ENCODE measurements at places on chromosomes 5 and 9.
A peak's percentile ranks its signal among the peaks of the same experiment; 100 is the strongest.

GRCh38 chr5:41196197-41196596 is 17.1 kb downstream of the C6 start:
- no peak for DNase-seq

GRCh38 chr5:172283020-172283861 is at the start of gene UBTD2:
Gene UBTD2 (minus strand): TSS chr5:172283764. CDS start chr5:172283665, 99 bp downstream.
- DNase-seq: peak; percentile 48

DNA sequence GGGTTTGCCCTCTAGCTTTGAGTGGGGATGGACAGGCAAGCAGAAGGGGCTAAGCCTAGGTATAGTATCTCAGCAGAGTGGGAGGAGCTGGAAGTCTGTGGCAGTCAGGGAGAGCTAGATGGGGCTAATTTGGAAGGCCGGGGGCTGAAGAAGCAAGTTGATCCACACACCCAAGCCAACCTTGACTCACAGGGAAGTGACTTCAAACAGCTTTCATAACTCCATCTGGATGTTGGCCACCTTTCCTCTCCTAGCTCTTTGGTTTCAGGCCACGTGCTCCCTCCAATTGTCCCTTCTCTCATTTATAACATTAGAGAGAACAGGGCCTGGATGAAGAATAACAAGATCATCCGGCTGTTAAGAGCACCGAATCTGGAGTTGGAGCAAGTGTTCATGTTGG is 36.8 kb downstream of the EGR1 start:
- no peak for DNase-seq

GRCh38 chr5:54090495-54091120 is 219.8 kb downstream of the ARL15 start:
- no peak for DNase-seq

DNA sequence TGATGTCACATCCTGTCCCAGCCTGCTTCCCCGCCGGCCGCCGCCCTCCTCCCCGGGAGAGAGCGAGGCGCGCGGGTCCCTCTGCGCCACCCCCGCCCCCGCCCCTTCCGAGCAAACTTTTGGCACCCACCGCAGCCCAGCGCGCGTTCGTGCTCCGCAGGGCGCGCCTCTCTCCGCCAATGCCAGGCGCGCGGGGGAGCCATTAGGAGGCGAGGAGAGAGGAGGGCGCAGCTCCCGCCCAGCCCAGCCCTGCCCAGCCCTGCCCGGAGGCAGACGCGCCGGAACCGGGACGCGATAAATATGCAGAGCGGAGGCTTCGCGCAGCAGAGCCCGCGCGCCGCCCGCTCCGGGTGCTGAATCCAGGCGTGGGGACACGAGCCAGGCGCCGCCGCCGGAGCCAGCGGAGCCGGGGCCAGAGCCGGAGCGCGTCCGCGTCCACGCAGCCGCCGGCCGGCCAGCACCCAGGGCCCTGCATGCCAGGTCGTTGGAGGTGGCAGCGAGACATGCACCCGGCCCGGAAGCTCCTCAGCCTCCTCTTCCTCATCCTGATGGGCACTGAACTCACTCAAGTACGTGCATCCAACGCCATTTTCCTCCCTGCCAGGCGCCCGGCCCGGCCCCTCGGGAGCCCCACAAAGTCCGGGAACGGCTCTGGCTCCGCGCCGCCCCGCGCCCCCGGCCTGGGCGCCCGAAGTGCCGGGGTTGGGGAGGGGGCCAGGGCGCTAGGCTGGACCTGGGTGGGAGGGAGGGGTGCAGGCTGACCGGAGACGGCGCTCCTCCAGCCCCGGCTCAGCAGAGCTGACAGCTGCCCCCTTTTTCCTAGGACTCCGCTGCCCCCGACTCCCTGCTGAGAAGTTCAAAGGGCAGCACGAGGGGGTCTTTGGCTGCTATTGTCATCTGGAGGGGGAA is 12.0 kb upstream of the OLFM1 start:
- peak; percentile 70 for DNase-seq

GRCh38 chr9:114078021-114078780 is at the start of gene AMBP:
Gene AMBP (minus strand): TSS chr9:114078300. CDS start chr9:114078209, 91 bp downstream.
- DNase-seq: peak; percentile 16

DNA sequence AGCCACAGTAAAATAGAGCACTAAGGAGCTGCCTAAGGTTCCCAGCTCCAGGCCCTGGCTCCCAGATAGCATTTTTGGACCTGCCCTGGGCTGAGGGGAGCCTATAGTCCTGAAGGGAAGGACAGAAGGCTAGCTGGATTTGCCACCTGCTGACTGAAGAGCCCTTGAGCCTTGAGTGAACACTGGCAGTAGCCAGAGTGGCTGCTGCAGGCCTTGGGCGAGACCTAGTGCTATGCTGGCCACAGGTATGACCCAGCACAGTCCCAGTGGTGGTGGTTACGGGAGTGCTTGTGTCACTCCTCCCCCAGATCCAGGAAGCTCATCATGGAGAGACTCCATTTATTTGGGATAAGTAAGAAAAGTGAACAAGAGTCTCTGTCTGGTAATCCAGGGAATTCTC is 10.3 kb upstream of the STX17 start:
- DNase-seq: no peak

DNA sequence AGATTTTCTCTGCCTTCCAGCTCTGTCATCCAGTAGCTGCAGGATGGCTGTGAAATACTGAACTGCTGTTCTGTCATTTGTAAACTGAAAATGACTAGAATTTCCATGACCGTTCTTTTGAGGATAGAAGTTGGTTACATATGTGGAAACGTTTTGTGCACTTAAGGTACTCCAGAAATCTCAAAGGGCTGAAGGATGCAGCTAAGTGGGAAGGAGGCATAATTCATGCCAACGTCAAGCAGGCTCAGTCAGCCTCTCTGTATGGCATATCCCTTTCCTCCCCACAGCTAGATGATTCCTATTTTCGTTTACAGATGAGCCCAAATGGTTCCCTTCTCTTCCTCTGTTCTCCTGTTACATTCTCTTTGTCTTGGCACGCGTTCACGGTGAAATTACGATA is 257.6 kb downstream of the FBXL7 start:
- DNase-seq: peak; percentile 7

DNA sequence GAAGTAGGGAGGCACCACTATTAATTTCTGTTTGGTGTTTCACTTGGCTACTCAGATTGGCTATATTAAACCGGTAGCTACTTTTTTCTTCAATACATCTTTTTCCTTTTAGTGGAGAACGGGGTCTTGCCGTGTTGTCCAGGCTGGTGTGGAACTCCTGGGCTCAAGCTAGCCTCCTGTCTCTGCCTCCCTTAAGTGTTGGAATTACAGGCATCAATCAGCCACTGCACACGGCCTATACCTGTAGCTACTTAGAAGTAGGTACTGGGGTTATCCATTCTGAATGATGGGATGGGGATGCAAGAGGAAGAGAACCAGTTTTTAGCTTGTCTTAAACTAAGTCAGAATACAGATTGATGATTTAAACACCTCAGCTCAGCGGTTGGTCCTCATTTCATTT is 1.7 kb downstream of the UBE2D2 start:
- no peak for DNase-seq

DNA sequence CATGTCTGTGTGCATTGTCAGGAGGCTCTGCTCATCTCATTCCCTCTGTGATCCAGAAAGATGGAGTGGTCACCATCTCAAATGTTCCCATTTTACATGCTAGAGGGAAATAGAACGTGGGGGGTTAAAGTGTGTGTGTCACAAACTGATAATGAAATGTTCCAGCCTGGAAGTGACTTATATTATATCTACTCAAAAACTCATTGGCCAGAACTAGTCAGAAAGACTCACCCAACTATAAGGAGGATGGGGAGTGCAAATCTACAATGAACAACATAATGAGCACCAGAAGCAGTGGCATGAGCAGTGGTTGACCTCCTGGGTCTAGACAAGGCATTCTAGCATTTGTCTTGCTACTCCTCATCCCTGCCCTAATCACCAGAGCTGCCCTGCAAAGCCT is 81.0 kb downstream of the HTR4 start:
- DNase-seq: no peak

DNA sequence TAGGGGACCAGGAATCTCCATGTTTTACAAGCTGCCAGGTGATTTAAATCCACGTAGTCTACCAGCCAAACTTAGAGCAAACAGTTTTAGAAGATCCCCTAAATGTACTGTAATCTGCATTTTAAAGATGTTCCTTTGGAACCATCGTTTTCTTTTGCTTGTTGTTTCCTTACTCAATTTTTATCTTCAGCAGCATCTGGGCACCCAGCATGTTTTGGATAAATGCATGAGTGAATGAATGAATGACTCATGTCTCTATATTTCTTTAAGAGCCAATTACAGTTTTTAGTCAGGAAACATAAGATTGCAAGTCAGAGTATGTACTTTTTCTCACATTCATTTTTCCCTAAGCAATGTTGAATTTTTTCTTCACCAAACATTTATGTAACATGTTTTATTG is 123.0 kb downstream of the HACD4 start:
- DNase-seq: no peak

DNA sequence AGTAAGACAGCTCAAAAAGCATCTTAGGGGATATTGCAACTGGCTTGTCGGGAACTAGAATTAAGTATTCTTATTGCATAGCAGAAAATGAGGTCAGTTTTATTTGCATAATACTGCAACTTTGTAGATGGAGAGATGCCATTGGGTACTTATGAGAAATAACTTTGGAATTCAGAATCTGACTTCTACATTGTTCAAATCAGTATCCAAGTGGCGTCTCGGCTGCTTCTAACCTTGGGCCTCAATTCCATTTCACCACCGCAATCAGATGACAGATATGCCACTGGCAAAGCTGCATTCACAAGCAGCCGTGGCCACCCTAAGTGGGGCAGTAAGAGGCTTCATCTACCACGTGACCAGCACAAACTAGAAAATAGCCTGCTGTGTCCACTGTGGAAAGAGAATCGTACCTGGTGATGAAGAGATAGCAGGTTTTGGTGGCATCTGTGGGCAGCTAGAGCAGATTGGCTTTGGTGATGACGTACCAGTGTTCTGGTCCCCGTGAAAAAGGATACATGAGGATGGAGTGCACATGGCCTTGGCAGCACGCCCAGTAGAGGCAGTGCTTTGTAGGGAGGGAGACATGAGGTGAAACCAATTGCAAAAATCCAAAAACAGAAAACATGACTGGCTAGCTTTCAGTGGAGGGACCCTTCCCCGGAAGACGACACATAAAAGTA is 116.6 kb downstream of the KLHL3 start:
- peak; percentile 75 for DNase-seq

DNA sequence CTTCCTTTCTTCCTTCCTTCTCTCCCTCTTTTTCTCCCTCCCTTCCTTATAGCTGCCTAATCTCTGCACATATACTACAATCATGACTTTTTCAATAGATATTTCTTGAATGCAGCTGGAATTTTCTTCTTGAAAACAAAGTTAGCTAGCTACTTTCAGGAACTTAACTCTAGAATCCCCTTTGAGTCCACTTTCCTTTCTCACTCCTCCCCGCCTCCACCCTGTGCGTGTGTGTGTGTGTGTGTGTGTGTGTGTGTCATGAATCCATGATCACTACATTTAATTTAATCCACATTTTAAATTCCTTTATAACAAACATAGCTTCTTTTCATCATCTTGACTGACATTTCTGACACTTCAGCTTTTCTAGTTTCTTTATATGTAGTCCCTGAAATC is 167.5 kb upstream of the KLF9 start:
- DNase-seq: no peak

- DNase-seq: no peak
These were observed 35.1 kb downstream of the GRIA1 start for GRCh38 chr5:153525536-153525935.

DNA sequence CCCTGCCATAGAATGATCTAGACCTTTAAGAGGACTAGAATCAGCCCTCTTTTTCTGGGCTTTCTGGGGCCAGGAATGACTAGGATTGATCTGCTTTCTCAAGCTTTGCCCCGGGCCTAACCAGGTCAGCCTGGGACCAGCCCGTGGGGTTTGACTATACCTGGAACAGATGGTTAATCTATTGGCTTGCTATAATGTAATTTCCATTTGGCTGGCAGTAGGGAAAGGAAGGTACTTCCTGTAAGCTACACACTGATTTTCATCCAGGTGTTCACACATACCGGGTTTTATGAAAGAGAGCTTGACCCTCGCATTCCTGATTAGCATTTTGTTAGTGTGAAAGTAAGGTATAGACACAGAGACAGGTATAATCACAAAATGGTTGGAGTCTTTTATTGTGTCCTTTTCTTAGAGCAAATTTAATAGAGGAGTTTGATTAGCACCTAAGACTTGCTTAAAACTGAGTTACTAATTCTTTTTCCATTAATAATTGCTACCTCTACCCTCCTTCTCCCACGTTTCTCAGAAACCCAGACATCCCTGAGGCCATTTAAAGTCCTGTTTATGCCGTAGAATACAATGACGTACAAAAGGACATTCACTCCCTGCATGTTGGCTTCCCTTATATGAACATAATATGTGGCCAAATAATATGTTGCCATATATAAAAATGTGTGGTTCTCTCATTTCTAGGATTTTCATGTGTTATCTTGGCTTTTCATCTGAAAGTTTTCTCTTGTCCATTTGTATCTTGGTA is 17.3 kb downstream of the LNPEP start:
- DNase-seq: no peak

DNA sequence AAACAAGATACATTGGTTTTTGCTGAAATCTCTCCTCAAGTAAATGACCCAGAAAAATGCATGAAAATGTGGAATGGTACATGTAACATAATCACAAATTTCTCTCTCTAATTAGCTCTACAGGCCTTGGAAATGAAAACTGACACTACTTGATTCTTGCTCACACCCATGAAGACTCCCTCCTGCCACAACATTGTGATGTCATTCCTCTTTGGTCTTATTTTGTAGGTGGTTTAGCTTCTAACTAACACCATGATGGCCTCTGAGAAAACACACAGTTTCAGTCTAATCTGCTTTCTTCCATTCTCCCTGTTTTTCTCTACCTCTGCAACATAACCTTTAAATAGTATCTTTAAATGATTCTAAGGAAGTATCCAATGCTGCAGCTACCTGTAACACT is 78.6 kb upstream of the FAM174A start:
- DNase-seq: no peak

GRCh38 chr9:137745541-137745991 is 126.8 kb downstream of the EHMT1 start:
- DNase-seq: no peak

GRCh38 chr5:151745071-151745705 is 13.2 kb downstream of the ATOX1 start:
- no peak for DNase-seq

DNA sequence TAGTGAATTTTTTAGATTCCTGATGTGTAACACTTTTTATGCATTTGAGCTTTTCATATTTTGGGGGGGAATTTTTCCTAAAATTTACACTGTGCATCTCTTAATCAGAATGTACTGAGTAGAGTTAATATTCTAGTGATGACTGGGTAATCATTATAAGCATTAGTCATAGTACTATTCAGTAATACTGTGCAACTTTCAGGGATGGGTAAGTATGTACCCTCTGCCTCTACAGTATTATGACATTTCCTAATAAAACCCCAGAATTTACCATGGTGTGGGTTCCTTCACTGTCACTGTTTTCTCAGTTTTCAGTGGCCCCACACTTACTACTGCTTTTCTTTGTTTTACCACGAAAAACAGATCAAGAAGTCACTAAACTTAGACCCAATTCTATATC is 2.8 kb upstream of the CMYA5 start:
- no peak for DNase-seq

Measured in NCI-H1105 treated with DMSO at 0.1 percent for 48 hours (cell line).